Stimulated activated CD8-positive, alpha-beta memory T cell treated with anti-CD3 and anti-CD28 coated beads, Interleukin-2, amount 100 ng/mL, for 1 hour (primary cell): ENCODE measurements at places on chromosomes 12 and 14.

GRCh38 chr12:117803001-117803400, 165.8 kb downstream of the KSR2 start:
- DNase-seq, result no peak

DNA sequence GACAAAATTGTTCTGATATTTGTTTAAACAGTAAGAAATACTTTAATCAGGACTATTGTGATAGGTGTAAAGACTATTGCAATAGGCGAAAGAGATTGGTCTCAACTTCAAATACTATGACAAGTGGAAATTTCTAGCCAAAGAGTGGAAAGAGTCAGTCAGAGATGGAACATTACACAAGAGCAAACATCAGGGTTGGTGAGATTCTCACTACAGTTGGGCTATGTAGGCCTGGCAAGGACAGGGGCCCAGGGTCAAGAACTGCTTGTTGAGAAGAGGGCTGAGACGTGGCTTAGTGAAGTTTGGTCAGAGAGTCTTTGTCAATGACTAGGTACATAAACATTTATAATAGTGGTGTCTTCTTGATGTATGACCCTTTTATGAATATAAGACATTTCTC, 19.4 kb downstream of the CAND1 start:
- no peak for DNase-seq

GRCh38 chr14:103882503-103883262, 35.3 kb upstream of the PPP1R13B start:
- DNase-seq, result no peak

GRCh38 chr12:120710805-120711296, 593 bp downstream of the UNC119B start:
- DNase-seq, result no peak

- DNase-seq, result no peak
These were observed 13.2 kb downstream of the TRIP11 start for GRCh38 chr14:92026548-92027190.

DNA sequence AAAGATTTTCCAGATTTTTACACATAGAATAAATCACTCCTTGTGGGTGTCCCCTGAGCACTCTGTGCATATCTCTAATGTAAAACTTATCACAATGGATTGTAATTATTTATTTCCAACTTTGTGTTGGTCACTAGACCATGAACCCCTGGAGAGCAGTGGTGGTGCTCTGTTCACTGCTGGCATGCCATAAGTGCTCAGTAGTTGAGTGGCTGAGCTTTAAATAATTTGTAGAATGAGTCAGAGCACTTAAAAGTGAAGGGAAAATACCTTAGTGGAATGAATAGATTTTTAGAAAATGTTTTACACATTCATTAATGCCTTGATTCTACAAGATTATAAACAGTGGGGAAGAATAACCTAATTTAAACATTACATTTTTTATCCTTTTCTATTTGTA, 6.3 kb downstream of the MGAT4C start:
- DNase-seq, result no peak

DNA sequence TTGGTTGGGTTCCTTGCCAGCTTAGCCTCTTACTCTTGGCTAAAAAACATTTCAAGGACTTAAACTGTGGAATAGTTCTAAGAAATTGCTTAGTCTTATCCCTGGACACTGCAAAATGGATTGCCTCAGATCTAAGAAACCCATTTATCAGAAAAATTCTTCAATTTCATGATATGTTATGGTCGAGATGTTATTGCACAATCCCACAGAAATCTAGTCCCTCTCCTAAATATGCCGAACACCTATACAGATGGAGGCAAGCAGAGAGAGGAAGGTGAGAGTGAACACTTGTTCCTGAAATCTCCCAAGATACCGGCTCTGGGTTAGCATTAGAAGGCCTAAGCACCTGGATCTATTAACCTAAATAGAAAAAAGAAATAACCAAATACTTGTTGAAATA, 267.2 kb downstream of the PAWR start:
- DNase-seq, result no peak

GRCh38 chr14:55388160-55388559, 23.5 kb downstream of the ATG14 start:
- no peak for DNase-seq

GRCh38 chr12:84636801-84637290, 275.8 kb downstream of the SLC6A15 start:
- no peak for DNase-seq

GRCh38 chr14:67734675-67735074, 33.0 kb downstream of the RDH12 start:
- DNase-seq, result no peak

DNA sequence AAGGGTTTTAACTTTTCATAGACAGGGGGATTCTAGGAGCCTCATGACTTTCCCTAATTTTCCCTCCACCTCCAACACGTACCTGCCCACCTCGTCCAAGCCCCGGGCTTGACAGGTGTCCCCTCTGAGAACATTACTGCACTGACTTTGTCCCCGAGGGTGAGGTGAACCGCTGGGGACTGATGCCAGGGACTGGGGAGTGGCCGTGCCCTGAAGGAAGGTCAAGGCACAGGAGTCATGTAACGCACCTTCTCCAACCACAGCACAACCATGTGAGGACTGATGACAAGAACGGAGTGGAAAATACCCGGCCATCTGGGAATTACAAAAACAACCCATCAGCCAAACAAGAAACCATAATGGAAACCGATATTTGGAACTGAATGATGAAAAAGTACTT, 214.7 kb upstream of the C14orf180 start:
- no peak for DNase-seq

DNA sequence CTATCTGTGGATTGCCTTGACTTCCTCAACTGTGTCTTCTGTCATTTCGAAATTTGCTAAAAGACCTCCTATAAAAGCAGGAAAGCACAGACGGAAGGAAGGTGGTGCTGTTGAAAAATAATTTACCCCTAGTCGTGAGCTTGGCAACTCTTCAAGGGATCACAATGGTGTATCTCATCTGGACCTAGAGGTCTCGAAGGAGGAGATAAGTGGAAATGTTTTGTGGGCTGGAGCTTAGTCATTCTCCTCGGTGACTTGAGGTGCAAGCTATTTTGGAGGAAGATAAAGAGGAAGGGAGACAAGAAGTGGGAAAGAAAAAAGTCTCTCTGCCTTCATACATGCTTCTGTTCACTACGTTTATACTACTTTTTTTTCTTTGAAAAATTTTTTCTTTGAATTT, 89.9 kb downstream of the FLRT2 start:
- DNase-seq, result no peak

DNA sequence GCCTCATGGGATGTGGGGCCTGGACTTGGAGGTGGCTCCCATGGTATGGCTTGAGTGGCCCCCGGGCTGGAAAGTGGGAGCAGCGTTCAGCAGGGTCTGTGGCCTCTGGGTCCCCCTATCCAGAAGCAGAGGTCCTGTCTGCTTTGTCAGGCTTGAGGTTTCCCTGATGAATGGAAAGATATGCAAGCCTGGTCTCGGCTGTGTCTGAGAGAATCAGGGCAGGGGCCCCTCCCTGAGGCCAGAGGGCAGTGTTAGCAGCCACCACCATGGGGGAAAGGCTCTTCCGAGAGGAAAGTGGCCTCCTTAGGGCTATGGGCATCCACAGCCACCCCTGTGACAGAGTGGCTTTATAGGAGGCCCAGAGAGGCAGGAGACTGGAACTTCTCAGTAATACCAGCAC, 128.2 kb downstream of the VRK1 start:
- DNase-seq, result no peak

GRCh38 chr14:77849711-77850110, 49.8 kb downstream of the ADCK1 start:
- no peak for DNase-seq

GRCh38 chr14:20415782-20416206, 2.5 kb upstream of the TEP1 start:
- no peak for DNase-seq

DNA sequence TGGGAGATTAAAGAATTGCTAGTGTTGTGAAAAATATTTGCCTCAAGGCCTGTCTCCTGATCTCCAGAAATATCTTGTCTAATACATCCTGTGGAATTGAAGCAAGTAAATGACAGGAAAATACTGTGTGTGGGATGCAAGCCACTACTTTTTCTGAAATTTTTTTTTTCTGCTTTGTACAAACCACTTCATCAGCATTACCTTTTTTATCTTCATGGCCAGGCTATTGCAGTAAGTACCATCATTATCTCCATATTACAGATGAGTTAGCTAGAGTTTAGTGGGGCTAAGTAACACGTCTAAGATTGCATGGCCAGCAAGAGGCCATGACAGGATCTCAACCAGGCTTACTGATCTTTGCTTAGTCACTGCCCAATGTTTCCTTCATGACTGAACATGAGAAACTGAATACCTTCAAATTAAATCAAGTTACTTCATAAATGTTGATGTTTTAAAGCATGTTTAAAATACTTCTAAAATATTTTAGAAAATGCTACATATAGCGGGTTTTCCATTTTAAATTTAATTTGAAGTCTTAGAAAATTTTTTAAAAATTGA, 273.7 kb downstream of the SLC6A15 start:
- DNase-seq, result no peak

GRCh38 chr12:85188619-85189018, 91.4 kb upstream of the ALX1 start:
- DNase-seq, result no peak

- DNase-seq, result no peak
These were observed 503.7 kb downstream of the SLC6A15 start for GRCh38 chr12:84408936-84409335.

DNA sequence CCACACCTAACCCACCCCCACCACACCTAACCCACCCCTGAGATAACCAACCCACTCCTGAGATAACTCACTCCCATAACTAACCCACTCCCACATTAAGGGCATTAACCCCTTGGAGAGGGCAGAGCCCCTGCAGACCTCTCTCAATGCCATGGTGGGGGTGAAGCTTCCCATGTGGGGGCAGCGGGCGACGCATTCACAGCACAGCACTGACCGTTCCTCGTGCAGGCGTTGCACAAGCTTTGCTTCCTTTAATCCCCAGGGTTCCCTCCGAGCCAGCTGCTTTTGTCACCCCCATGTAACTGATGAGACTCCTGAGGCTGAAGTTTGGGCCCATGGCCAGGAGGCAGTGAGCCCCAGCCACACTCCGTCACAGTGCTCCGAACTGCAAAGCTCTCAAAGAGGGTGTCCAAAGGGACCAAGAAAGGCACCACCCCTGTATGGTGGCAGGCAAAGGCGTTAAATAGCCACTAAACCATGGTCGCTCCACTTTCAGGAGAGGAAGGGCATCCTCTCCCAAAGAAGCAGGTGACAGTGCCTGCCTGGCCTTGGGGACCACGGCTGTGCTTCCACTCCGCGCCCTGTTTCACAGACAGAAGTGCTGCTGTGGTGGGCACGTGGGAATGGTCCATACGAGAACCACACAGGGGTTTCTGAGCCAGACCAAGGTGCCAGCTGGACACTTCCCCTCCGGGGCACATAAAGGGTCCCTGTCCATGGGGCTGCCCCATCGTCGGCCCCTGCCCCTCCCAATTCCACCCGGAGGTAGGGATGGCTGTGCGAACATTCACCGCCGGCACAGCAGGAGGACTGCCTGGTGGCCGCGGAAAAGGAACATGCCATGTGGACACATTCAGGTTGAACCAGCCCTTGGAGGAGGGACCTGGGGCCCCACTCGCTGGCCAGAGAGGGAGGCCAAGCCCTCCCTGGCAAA, 28.3 kb downstream of the GALNT9 start:
- DNase-seq, result no peak

DNA sequence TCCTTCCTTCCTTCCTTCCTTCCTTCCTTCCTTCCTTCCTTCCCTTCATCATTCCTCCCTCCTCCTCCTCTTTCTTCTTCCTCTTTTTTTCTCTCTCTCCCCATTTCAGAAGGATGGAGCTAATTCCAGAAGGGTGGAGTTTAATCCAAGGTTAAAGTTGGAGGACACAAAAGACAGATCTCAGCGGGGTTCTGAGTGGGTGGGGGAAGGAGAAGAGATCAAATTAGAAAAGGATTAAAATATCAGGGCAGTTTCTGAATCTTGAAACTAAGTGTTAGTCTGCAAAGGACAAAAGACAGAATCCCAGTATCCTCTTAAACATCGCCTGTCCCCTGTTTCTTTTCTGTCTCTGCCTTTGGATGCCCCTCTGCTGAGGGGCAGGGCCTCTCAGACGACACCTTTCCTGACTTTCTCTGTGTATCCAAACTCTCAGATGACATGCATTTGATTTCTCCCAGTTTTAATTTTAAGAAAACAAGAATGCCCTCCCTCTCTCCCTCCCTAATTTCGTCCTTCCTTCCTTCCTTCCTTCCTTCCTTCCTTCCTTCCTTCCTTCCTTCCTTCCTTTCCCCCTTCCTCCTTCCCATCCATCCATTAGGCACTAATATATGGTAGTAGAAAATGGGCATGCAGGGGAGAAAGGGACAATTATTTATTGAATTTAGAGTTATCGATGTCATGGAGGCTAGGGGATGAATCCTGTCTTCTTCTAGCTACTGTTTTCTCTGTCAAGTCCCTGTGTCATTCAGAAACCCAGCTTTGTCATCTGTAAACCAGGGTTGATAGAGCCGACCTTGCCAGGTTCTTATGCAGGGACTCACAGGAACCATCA, 269.1 kb downstream of the VRK1 start:
- no peak for DNase-seq

GRCh38 chr14:31819281-31819680, 257.8 kb upstream of the ARHGAP5 start:
- no peak for DNase-seq

- no peak for DNase-seq
These were observed 126.9 kb downstream of the PAPOLA start for GRCh38 chr14:96629082-96629481.

GRCh38 chr12:95191060-95191696, 26.1 kb downstream of the FGD6 start:
- no peak for DNase-seq

DNA sequence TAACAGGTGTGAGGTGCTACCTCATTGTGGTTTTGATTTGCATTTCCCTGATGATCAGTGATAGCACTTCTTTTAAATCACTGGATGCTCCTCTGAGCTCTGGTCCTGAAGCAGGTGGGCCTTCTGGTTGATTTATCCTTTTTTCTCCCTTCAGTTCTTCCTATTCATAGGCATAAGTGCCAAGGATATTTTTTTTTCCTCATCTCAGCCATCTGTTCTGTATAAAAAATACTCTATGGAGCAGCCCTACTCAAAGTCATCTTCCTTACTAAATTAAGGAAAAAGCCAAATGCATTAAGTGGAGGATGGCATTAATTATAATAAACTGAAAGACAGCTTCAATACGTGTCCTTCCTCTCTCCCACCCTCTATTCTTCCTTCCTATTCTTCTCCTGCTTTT, 18.4 kb downstream of the SPIC start:
- DNase-seq, result no peak

- no peak for DNase-seq
These were observed 2.6 kb downstream of the LTB4R start for GRCh38 chr14:24313913-24314312.

DNA sequence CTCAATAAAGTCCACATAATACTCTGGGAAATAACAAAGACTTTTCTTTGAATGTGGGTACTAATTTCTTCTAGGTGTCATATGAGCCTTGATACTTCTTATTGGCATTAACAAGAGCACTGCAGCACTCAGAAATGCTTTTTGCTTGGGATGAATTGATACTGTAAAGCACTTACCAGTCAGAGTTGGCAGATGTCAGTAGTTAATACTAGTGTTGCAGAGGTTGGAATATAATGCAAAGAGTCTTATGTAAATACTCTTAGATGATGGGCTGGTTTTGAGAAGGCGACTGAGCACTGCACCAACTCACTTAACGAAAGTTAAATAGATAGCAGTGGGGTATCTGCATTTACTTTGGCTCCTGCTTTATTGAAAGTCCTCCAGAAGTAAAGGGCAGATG, 25.6 kb upstream of the MBIP start:
- DNase-seq, result no peak
